ENCODE measurements at places on chromosomes 1 and 21.

- no peak for DNase-seq
Observed at GRCh38 chr1:39332291-39332690, 127.8 kb downstream of the MACF1 start.

DNA sequence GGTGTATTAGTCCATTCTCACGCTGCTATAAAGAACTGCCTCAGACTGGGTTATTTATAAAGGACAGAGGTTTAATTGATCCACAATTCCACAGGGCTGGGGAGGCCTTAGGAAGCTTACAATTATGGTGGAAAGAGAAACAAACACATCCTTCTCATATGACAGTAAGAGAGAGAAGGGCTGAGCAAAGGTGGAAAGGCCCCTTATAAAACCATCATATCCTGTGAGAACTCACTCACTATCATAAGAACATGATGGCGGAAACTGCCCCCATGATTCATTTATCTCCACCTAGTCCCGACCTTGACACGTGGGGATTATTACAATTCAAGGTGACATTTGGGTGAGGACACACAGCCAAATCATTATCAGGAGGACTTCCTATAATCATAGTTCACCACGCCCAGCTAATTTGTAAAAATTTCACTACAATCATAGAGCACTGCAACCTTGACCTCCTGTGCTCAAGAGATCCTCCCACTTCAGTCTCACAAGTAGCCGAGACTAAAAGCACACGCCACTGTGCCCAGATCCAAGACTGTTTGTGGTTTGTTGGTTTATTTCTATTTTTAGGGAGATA lies 164.9 kb downstream of the RERE start:
- DNase-seq, result no peak

DNA sequence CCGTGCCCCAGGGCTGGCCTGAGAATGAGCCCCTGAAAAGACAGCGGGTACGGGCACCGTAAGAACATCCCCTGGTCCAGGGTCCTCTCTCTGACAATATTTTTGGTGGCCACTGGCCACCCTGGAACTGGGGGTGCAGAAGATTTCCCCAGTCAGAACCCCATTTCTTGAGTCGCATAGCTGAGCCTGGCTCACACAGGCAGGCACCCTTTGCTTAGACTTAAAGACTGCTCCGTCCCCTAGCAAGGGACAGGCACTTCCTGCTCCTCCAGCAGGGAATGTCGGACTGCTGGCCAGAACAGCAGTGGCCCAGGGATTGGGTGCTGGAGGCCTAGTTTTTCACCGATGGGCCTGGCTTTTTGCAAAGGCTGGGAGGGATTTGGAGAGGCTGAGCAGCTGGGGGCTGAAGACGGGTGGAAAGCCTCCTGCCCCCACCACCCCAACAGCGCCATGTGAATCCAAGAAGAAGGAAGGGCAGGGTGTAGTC lies 4.3 kb downstream of the OLIG2 start:
- DNase-seq, result no peak

GRCh38 chr1:192654591-192655251 lies 18.8 kb downstream of the RGS13 start:
- no peak for DNase-seq

GRCh38 chr1:58162952-58163550 lies 383.5 kb downstream of the OMA1 start:
- DNase-seq, result no peak

DNA sequence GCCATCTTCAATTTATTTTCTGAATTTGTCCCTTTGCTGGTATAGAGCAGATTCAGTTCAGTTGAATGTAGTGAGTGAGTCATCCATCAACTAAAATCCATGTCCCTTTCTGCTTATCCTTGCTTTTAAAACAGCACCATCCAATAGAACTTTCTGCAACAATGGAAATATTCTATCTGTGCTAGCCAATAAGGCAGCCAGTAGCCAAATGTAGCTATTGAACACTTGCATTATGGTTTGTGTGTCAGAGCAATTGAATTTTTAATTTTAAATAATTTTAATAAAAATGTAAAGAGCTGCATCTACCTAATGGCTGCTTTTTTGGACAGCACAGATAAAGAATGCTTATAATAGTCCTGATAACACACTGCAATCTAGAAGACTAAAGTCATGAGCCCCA lies at the start of gene GJA9:
Gene GJA9 (minus strand): TSS at position 101 of the 400 bp plus-strand sequence. CDS start 5,489 bp downstream, outside the sequence.
- DNase-seq, result no peak

DNA sequence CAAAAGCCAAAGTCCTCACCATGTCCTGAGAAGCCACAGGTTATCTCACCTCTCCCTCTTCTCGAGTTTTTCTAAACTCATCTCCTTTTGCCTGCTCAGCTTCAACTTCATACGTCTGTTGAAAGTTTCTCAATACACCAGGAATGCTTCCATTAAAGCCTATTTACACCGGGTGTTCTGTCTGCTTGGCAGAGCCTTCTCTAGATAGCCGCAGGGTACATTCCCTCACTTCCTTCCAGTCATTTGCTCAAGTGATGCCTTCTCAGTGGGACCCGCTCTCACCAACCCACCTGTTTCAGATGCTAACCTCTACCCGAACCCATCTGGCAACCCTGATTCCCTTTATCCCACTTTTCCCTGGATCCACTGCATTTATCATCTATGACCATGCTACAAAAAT lies 257.0 kb upstream of the ADGRL2 start:
- no peak for DNase-seq

DNA sequence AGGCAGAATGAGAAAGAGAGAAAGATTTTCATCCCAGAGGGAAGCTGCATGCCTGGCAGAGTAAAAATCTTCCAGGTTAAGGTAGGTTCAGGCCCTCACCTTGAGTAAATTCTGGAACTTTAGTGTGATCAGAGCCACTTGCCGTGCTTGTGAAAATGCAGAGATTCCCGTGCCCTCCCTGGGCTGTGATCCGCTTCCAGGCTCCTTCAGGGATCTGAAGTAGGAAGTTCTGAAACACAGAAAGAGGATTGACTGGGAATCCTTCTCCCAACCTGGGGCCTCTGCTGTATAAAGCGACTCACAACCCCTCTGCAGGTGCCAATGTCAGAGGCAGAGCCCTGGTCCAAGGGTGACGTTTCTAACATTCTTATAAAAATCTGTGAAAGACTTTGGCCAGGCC lies 26.6 kb downstream of the NUAK2 start:
- no peak for DNase-seq

- no peak for DNase-seq
Observed at GRCh38 chr1:152878042-152878441, at the start of gene SMCP. TSS of gene SMCP (plus strand) at chr1:152878322. CDS start at chr1:152884423, 6,101 bp downstream.

GRCh38 chr21:40847951-40848350 lies 993 bp upstream of the DSCAM start:
- DNase-seq, result no peak

- DNase-seq, result no peak
Observed at GRCh38 chr1:213987422-213987926, 299 bp upstream of the PROX1 start.

GRCh38 chr1:151199873-151200581 lies 1.7 kb downstream of the PIP5K1A start:
- DNase-seq, result no peak

DNA sequence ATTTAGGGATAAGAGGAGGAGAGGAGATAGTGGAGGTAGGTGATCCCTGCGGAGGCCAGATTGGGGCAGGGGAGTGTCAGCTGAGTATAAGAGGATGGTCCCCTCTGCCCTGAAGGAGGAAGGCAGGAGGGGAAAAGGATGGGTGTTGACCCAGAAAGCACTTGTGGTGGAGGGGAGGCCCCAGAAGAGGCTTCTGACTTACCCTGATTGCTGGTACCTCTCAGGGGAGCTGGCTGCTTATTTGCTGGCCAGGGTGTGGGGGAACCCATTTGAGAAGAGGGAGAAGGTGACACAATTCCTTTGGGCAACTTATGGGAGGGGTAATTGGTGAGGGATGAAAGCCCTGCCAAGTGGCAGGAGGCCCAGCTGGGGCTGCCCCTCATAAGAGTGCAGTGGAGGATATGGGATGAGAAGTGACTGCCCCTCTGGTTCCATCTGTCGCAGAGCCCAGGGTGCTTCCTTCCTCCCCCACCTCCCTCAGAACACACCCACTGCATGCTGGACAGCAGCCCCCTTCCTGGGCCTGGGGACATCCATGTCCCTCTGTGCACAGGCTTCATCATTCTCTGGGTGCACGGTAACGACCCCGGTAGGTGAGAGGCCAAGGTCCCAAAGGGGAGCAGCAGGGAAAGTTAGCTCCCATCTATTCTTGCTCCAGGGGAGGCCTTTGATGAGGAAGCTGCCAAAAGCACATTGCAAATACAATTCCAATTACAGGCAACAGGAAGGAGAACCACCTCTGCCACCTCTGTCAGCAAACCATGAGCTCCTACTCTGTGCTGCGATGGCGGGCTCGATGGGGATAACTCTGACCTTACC lies 1.4 kb upstream of the PCSK9 start:
- no peak for DNase-seq

GRCh38 chr1:15412175-15412800 lies 2.6 kb downstream of the EFHD2 start:
- no peak for DNase-seq

GRCh38 chr1:46764402-46764801 lies 34.4 kb upstream of the CYP4B1 start:
- DNase-seq, result no peak

- DNase-seq, result no peak
Observed at GRCh38 chr21:26397545-26397944, 175.5 kb downstream of the CYYR1 start.

GRCh38 chr21:27333096-27333495 lies 366.2 kb upstream of the ADAMTS5 start:
- no peak for DNase-seq

GRCh38 chr1:161054805-161055204 lies 9.0 kb upstream of the USF1 start:
- DNase-seq, result no peak

DNA sequence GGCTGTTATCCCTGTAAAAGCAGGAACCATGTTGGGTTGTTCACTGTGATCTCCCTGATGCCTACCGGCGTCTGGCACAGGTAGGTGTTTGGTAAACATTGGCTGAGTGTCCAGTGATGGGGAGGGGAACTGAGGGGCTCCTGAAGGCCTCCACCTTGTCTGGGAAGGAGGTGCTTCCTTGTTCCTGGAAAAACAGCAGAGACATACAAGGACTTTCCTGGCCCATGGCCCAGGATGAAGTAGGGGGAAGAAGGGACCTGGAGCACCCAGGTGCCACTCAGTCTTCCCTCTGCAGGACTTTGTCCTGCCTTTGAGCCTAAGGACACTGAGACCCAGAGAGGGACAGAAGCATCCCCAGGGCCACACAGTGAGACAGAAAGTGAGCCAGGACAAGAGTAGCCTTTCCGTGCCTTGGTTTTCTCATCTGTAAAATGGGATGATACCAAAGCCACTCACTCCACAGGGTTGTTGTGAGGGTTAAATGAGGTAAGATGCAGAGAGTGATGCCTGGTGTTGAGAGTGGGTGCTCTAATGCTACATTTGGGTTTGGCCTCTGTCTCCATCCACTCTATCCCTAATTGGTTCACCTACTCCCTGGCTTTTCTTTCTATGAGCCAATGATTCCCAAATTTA lies 6.1 kb upstream of the HEYL start:
- no peak for DNase-seq

- no peak for DNase-seq
Observed at GRCh38 chr1:94072840-94073522, 48.0 kb downstream of the ABCA4 start.

DNA sequence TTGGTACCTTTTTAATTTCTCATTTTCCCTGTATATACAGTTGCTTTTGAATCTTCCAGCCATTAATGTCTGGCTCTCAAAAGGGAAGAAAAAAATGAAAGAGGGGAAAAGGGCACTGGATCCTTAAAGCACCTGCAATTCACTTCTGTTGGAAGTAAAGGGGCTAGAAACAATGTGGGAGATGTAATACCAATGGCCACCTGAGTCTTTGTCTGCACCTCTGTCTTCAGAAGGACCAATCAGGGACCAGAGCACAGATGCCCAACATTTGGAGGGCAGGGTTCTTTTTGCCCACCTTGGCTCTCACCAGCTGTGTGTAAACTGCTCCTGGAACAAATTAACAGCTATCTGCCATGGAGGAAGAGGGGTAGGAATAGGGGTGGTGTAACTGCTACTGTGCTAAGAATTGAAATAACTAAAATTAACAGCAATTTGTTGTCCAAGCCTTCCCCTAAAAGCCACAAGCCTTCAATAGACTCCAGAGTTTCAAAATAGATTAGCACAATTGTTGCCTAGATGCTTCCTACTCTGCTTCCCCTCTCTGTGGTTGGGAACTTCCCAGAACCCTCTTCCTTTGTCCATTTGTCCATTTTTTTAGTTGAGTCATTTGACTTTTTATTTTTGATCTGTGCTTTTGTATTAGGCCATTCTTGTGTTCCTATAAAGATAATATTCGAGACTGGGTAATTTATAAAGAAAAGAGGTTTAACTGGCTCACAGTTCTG lies 11.5 kb upstream of the LRRC8B start:
- DNase-seq, result no peak

- no peak for DNase-seq
Observed at GRCh38 chr1:92791487-92792066, 6.7 kb upstream of the EVI5 start.

DNA sequence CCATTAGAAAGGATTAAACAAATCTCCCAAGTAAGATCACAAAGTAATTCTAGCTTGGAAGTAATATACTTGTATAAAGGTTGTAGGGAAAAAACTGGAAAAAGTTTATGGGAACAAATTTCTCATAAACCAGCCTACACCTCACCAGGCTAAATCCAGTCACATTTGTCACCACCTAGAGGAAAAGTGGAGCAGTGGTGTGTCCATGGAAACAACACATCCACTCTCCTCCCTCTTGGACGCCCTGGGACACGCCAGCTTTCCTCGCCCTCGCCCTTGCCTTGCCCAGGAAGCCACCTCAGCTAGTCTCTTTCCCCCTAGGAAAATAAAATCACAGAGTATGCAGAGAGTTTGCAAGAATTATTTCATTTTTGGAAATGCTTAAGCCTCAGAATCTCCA lies 2.2 kb downstream of the PALMD start:
- DNase-seq, result no peak
